NCI-H1930 (cell line): ENCODE measurements at places on chromosomes 3 and 15.

DNA sequence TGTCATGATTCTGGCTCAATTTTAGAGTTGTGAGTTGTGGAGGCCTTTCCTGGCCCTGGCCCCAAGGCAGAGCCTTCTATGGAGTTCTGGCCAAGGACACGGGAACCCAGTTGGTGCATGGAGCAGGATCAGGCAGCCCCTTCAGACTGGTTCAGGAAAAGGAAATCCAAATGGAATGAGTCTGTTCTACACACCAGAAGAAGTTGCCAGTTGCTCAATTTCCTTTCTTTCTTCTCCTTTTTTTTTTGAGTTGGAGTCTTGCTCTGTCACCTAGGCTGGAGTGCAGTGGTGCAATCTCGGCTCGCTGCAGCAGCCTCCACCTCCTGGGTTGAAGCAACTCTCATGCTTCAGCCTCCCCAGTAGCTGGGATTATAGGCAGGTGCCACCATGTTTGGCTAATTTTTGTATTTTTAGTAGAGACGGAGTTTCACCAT is 28.9 kb upstream of the BHLHE40 start:
- no peak for DNase-seq

- no peak for DNase-seq
These were observed 16.2 kb upstream of the PSTPIP1 start for GRCh38 chr15:76978522-76979330.

DNA sequence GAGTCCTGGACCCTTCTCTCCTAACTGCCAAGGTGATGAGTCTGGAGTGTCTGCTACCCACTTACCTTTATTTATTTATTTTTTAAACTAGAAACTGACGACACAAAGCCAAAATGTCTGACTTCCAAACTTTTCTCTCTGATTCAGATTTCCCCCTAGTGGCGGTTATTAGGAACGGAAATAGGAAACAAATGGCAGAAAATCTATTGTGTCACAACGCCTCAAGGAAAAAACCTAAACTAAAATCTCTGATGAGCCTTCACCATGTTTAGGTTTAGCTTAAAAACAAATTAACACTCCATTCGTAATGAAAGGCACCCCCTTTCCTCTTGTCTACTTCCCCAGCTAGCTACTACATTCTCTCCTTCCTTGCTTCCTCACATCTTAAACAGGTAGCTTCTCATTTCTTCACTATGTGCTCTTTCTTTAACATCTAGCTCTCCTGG is 94.0 kb upstream of the MEX3B start:
- DNase-seq: no peak

- DNase-seq: no peak
These were observed 96.2 kb downstream of the UBE3A start for GRCh38 chr15:25342629-25343028.
